Glutamatergic neuron (in vitro differentiated cells): ENCODE measurements at places on chromosomes 7 and 10. TPM values are rescaled to one million over a fixed set of nuclear protein-coding genes. Genes with fewer than 3 reads are reported as not detected.

The HOXA7 gene
- not detected for total RNA-seq

The KLF14 gene
- not detected for total RNA-seq

The PNLIP gene
- total RNA-seq = not detected

The SCIN gene
- not detected for total RNA-seq

The SLC16A12 gene
- not detected for total RNA-seq

The SEMA3A gene
- 16.3 TPM for total RNA-seq

The ZCWPW1 gene
- 1.8 TPM for total RNA-seq

The HOXA10 gene
- total RNA-seq = not detected

The ARHGEF35 gene
- total RNA-seq = 0.69 TPM

The SPDYE5 gene
- total RNA-seq = not detected

The GJD4 gene
- not detected for total RNA-seq

The DOCK4 gene
- 60.3 TPM for total RNA-seq

The EN2 gene
- total RNA-seq = 0.20 TPM
